Stimulated activated CD8-positive, alpha-beta memory T cell treated with anti-CD3 and anti-CD28 coated beads, Interleukin-7, amount 100 ng/mL, for 24 hours (primary cell): ENCODE measurements at places on chromosomes 5 and 9.

- DNase-seq, result no peak
These were observed 1188.1 kb downstream of the DTWD2 start for GRCh38 chr5:117800261-117800660.

- DNase-seq, result no peak
These were observed 509.9 kb upstream of the ZNF608 start for GRCh38 chr5:125256296-125256695.

- DNase-seq, result no peak
These were observed 227.7 kb downstream of the SMARCA2 start for GRCh38 chr9:2242831-2243330.

- no peak for DNase-seq
These were observed 99.0 kb upstream of the FBN2 start for GRCh38 chr5:128637031-128637430.

DNA sequence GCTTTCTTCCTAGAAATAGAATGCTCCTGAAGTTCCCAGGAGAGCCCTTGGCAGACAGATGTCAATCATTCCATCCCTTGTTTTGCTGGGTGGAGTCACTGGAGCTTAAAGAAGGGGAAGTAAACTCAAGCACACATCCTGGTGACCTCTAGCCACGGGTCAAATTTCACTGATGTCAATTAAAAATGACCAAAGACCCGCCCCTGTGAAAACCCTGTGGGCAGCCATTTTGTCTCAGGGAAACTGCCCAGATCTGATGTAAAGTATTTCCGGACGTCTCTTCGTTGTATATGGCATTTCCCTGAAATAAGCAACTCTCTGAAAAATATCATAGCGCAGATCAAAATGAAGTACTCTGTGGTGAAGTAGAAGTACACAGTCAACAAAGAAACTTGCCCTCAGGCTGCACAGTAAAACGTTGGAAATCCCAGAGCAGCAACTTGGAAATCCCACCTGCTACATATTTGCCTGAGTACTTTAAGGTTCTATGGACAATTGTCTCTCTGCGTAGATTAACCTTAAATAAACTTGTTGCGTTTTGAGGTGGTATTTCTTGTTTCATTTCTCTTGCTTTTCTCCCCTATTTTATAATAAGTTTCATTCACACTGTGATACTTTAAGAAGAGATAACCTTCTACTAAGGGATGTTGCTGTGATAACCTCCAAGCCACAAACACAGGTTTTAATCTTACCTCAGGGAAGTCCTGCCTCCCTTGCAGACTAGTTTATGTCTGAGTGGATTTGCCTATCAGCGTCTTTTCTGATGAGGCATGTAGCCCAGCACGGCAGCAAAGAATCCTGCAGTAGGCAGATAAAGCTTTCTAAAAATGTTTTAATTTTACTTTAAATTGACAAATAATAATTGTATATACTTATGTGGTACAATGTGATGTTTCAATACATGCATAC, 60.9 kb upstream of the PIP5K1B start:
- no peak for DNase-seq

DNA sequence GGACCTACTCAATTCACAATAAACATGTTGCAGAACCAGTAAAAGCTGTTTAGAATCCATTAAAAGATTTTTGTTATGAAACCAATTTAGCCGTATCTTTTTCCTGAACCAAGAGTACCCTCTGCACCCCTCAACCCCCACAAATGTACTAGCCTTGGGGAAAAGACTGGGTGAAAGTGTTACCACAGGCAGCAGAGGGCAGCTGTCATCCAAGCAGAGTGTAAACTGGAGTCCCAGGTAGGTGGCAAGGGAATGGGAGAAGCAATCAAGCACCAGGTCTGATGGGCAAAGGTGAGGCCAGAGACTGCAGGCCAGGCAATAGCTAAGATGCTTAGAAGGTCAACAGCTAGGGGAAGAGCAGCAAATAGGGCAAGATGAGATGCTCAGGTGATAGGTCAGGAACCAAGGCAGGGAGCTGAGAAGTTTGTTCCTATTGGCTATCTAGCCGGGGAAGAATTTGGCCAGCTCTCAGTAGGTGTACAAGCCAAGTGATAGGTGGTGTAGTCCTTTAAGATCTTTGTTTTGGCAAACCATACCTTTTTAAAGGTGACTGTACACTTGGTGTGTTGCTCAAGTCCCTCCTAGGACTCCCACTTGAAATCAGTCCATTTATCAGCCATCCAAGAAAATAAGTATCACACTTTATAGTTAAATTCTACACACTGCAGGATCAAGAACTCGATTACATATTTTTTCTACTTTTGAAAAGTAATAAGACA, 77.8 kb upstream of the CCDC112 start:
- DNase-seq, result no peak

GRCh38 chr5:160009591-160009989, 651 bp downstream of the TTC1 start:
- DNase-seq, result no peak

DNA sequence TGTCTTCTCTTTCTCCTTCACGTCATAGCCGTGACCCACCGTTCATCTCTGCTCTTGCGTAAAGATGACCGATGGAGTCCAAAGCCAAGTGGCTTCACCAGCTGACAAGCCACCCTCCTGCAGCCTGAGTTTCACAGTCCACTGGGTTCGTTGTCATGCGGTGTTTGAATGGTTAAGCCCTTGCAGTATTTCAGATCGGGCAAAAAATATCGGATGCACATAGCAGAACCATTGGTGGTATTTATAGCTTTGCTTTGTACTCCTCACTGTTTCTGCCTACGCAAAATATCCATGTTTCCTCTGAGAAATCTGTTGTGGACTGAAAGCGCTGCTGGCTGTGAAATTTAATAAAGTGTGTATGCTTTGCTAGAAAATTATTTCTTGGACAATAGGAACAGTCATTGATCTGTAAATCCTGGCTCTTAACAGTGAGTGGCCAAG, 34.5 kb upstream of the NCS1 start:
- no peak for DNase-seq

- DNase-seq, result no peak
These were observed 691.1 kb upstream of the C9orf72 start for GRCh38 chr9:28264368-28264767.

DNA sequence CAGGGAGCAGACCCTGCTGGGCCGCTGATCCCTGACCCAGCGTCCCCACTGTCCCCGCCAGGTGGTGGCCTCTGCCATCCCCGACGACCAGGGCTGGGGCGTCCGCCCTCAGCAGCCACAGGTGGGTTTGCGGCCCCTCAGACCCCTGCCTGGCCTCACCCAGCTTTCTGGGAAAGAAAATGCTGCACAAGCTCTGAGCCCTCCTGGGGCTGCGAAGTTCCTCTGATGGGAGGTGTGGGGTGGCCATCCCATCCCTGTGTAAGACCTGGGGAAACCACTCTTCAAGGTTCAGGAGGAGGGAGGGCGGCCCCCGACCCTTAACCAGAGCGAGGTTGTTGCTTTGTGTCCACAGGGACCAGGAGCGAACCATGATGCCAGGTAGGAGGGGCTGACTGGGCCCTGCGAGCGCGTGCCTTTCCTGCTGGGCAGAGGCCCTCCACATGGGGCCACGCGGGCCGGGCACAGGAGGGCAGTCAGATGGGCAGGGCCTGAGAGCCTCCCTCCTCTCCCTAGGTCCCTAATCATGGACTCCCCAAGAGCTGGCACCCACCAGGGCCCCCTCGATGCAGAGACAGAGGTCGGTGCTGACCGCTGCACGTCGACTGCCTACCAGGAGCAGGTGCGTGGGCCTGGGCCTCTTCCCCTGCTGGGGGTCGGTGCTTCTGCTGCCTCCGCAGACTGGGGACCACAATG, 7.7 kb downstream of the NOXA1 start:
- no peak for DNase-seq

- no peak for DNase-seq
These were observed 5.1 kb downstream of the BHMT2 start for GRCh38 chr5:79074641-79075040.

DNA sequence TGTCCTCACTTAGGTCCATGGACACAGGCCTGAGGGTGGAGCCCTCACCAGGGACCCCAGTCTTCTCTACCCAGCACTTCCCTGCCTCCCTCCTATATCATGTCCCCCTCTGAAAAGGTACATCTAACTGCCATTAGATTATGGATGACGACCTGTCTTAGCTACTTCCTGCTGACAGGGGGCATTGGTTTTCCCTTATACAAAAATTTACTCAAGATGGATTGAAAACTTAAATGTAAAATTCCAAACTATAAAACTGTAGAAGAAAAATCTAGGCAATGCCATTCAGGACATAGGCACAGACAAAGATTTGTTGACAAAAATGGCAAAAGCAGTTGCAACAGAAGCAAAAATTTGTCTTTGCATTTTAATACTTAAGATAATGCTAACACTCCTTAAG, 623.2 kb upstream of the FAM174A start:
- DNase-seq, result no peak

- DNase-seq, result no peak
These were observed 21.8 kb downstream of the GOLGA2 start for GRCh38 chr9:128253991-128254346.

GRCh38 chr5:1281038-1281882, 13.6 kb downstream of the TERT start:
- no peak for DNase-seq
